ENCODE measurements at places on chromosomes 4 and X.

GRCh38 chr4:109005523-109005922 lies 242.7 kb upstream of the ETNPPL start:
- no peak for DNase-seq

- DNase-seq: peak; percentile 3
Observed at GRCh38 chrX:19593690-19594089, 78.4 kb upstream of the MAP3K15 start.

DNA sequence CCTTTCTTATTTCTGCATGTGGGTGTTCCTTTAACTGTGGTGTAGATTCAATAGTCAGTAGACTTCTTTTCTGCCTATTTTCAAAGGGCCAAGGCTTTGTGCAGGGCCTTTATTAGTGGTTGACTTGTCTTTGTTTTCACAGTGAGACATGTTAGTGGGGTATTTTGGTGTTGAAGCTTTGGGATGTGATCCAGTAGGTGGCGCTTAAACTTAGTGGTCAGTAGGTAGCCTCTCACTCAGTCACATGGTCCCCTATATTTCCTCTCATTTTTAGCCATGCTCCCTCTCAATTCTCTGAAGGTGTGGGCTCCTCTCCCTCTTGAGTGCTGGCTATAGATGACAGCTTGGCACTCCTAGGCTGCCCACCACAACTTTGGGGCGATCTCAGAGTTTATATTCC lies 23.4 kb upstream of the SLC10A7 start:
- DNase-seq: no peak

DNA sequence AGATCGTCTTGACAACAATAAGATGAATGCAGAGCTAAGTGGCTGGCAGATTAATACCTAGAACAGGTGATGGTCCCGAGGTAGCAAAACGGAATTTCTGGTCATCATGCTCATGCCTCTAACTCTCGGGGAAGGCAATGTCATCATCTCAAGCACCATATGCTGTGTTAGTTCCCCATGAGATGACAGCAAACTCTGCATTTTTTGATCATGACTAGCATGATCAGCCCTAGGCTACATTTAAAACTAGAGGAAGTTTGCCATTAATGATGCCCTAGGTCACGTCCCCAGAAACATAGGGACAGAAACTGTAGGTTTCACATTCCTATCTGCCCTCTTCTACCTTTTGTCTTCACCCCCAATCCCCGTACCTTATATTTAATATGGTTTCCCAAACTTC lies 11.6 kb downstream of the LPAR4 start:
- no peak for DNase-seq

GRCh38 chrX:46811121-46811520 lies 25.7 kb upstream of the RP2 start:
- no peak for DNase-seq

GRCh38 chr4:6272863-6273660 lies 3.4 kb downstream of the WFS1 start:
- no peak for DNase-seq

GRCh38 chrX:7068939-7069367 lies 78.6 kb upstream of the STS start:
- no peak for DNase-seq

DNA sequence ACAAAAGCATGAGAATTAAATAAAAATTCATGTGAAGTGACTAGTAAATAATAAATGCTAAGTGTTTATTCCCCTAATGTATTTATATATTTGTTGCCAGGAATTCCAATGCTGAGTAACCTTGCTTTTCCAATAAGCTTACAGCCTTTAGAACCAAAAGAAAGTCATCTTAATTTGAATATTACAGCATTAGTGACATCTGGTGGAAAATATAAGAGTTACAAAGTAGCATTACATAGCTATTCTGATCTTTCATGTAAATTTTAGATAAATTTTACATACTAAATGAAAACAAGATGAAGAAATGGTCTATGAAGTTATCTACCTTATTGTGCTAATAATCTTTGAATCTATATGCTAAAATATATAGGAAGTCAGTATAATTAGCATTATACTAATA lies 10.4 kb downstream of the MAD2L1 start:
- no peak for DNase-seq

- no peak for DNase-seq
Observed at GRCh38 chrX:129654652-129655546, at the start of gene APLN. Gene APLN, minus strand, starts transcription at chrX:129654956. Its CDS starts 326 bp downstream, at chrX:129654630.

DNA sequence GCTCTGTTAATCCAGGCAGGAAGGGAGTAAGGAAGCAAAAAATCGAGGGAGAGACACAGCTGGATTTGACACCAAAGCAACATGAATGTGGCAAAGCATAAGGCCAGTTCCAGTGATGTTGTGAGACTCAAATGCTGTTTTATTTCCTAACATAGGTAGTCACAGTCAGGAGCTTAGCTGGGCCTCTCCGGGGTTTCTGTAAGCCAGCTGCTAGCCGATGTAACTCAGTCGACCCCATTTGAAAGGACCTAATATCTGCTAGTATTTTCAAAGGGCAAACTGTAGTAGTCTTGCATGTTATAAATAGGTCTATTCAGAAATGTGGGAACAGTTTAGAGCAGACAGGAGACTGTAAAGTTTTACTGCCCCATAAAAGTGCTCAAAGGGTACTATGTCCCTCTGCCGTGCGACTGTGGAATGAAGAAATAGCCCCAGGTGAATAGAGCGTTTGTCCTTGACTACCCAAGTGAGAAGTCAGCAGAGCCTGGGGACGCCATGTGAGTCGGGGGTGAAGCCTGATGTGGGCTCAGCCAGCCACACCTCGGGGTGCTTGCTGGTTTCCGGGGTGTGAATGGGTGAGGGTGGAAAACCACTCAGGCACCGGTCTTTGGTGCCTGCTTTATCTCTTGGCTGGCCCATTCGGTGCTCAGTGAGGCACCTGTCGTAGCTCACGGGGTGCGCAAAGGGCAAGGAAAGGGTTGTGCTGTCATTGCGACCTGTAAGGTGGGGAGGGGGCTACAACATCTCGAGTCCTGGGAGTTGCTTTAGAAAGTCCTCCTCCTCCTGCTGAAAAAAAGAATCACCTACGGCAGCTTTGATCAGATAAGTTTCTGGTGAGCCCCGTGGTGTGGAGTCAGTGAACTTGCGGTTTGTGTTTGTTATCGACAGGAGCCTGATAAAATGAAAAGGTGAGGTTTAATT lies 745 bp downstream of the TRIM2 start:
- peak; percentile 26 for DNase-seq

DNA sequence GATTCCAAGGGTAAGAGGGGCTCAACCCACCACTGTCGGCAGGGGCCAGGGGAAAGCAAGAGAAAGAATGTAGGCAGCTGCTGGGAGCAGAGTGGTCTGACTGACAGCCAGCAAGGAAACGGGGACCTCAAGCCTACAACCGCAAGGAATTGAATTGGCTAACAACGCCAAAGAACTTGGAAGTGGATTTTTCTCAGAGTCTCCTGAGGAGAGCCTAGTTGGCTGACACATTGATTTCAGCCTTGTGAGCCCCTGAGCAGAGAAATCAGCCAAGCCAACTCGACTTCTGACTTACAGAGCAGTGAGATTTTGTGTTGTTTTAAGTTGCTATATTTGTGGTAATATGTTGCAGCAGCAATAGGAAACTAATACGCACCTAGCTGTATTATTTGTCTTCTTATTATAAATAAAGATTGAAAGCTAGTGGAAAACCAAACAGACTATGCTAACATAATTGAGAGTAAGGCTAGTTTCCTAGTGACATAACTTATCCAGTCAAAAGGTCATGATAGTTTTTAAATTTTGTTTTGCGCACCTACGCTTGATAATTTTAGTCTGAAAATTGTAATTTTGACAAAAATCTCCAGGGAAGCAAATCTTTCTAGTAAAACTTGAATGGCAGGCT lies 145.8 kb upstream of the HCCS start:
- no peak for DNase-seq

DNA sequence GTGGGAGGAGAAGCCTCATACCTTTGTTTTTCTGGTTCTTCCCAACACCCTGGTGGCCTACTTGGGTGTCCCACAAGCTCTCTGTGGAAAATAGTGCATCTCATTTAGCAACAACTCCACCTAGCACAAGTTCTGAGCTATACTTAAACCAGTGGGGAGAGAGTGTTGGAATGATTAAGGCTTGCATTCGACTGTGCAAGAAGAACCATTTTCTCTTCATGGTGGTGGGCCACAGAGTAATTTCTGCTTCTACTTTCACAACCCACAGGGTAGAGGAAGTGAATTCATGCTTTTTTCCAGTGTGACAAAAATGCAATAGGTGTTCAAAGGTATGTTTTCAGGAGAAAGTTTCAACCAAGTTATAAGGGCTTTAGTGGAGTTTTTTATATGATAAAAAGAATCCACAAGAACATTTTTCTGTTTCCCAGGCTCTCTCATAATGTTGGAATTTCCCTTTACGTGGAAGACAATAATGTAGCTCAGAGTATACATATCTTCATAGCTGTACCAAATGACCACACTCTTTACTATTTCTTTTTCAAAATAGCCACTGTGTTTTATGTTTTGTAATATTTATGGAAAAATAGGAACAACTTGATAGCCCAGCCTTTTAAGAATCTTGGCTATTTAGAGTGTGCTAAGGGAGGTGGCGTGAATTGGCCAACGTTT lies 80.3 kb upstream of the HHIP start:
- no peak for DNase-seq

GRCh38 chr4:82721819-82722423 lies 76.7 kb downstream of the SCD5 start:
- DNase-seq: no peak
